CD4-positive, alpha-beta T cell treated with Interleukin-17A for 4 hours (primary cell): ENCODE measurements at places on chromosomes 5 and 9.

DNA sequence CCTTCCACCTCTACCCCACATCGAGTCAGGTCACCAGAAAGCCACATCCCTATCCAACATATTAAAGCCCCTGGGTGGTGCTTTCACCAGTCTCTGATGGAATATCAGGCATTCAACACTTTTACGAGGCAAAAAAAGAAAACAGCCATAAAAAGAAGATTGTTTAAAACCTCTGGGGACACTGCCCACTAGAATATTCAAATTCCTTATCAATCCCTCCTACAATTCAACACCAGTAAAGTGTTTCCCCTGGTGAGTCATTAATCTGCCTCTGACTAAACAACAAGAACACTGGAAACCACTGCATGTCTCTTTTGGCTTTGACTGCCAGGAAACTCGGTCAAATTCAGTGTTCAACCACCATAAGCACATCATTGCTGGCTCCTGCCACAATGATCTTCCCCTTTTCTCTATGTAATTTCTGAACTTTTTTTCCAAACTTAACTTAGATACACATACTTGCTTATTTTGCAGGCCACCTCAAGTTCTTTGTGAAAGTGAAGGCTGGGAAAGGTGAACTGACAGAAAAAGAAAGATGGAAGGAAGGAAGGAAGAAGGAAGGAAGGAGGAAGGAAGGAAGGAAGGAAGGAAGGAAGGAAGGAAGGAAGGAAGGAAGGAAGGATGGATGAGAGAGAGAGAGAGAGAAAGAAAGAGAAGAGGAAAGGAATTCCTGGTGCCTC lies 105.3 kb downstream of the PAX5 start:
- DNase-seq, result no peak

DNA sequence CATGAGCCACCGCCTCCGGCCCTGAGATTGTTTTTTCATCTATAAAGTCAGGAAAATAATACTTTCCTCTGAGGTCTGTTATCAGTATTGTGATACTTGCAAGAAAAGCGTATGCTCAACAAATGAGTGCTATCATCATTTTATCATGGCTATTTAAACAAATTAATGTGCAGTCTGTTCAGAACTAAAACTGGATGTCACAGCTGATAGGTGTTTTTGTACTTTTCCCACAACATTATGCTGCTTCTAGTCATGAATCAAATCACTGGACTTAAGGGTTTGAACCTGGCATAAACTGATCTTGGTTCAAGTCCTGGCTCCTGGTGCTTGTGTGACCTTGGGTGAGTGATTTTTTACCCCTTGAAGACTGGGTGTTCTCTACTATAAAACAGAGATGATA lies 21.4 kb upstream of the PHF19 start:
- no peak for DNase-seq

GRCh38 chr9:108910402-108910801 lies 23.5 kb downstream of the ELP1 start:
- DNase-seq, result no peak

- no peak for DNase-seq
Measured at GRCh38 chr5:146765089-146765832, 113.3 kb downstream of the PPP2R2B start.
